GM12891 (cell line): ENCODE measurements at places on chromosomes 5 and 9.

- DNase-seq: no peak
These were observed 217.2 kb downstream of the MELK start for GRCh38 chr9:36789886-36790285.

- DNase-seq: no peak
These were observed 77.6 kb downstream of the INIP start for GRCh38 chr9:112640311-112640710.

DNA sequence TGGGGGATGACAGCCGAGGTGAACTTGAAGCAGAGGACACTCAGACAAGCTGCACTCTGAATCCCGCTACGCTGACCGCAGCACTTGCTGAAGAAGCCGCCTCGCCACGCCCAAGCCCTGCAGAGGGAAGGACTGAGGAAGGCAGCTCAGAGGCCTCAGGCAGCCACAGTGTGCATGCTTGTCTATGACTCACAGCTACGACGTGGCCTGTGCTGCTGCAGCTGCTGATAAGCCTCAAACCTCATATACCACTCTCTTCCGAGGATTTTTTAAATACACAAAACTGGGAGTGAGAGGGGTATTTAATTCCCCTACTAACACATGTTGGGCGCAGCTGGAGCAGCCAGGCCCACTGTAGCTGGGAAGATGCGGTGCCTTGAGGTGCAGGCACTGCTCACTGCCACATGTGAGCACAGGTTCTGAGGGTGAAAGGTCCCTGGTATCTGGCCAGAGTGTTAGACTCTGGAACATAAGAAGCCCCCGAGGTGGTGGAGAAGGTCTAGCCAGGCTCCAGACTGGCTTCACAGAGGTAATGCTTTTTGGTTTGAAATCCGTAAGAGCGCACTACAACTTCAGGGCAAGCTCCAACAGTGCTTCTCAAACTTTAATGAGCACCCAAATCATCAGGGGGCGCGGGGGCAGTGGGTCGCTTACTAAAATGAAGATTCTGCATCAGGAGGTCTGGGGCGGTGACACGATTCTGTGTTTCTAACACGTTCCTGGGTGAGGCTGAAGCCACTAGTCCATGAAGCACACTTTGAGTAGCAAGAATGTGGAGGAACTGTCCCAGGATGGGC is 196.8 kb downstream of the AUH start:
- no peak for DNase-seq

GRCh38 chr5:136228136-136228757 is 35.3 kb upstream of the SMIM32 start:
- DNase-seq: no peak

DNA sequence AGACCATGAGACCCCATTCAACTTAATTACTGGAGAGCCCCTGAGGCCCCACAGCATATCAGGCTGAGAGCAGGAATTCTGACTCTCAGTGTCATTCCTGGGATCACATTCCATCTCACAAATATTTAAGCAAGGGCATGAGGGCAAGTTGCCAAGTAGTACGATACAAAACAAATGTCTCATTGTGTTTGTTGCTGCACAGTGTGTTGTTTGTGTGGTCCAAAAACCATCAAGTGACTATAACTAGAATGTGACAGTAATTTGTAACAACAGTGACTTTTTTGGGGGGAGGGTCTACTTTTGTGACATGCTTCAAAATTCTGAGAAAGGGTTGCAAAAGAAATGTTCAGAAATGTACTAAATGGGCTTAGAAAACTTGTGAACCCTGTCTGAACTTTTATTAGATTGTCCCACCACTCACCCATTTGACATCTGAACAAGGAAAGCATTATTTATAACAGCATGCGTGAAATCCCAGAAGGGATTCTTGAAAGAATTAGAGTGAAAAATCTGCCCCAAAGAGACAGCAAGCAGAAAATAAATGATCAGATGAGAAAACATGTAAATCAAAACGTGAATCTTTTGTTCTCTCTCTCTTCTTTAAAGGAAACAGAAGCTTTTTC is 347.0 kb downstream of the NTRK2 start:
- no peak for DNase-seq

- no peak for DNase-seq
These were observed 198.7 kb upstream of the MPDZ start for GRCh38 chr9:13478160-13478559.

- DNase-seq: no peak
These were observed 15.0 kb downstream of the TBC1D2 start for GRCh38 chr9:98240475-98240874.

DNA sequence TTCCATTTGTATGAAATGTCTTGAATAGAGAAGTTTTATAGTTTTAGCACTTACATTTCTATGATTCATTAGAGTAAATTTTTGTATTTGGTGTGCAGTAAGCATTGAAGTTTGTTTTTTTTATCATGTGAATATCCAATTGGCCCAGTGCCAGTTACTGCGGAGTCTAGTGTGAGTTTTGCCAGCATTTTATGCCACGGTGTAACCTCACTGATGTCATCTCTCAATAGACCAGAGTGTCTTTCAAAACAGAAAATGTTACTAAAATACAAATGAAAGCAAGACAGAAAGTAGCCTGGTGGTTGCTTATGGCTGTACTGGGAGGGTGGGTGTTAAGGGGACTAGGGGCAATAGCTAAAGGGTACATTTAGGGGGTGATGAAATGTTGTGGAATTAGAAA is 62.8 kb downstream of the IPPK start:
- no peak for DNase-seq

DNA sequence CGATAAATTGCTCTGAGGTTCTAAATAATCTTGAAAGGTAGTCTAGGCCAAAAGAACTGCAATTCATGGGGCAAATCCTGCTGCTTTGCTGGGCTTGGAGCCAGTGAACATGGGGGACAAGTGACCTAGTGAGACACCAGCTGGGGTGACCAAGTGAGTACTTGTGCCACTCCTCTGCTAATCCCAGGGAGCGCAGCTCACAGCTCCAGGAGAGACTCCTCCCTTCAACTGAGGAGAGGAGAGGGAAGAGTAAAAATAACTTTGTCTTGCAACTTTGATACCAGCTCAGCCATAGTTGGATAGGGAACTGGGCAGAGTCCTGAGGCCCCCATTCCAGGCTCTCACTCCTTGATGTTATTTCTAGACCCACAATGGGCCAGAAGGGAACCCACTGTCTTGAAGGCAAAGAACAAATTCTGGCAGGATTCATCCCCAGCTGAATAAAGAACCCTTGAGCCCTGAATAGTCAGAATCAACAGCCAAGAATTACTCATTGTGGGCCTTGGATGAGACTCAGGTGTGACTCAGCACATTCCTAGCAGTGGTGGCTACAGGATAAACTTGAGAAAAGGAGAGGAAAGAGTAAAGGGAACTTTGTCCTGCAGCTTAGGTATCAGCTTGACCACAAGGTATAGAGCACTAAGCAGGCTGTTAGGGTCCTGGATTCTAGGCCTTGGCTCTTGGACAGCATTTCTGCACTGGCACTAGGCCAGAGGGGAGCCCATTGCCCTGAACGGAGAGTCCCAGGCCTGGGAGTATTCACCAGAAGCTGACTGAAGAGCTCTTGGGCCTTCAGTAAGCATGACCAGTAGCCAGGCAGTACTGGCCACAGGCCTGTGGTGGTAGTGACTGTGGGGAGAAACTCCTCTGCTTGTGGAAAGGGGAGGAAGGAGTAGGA is 288.3 kb upstream of the CDH18 start:
- DNase-seq: no peak

DNA sequence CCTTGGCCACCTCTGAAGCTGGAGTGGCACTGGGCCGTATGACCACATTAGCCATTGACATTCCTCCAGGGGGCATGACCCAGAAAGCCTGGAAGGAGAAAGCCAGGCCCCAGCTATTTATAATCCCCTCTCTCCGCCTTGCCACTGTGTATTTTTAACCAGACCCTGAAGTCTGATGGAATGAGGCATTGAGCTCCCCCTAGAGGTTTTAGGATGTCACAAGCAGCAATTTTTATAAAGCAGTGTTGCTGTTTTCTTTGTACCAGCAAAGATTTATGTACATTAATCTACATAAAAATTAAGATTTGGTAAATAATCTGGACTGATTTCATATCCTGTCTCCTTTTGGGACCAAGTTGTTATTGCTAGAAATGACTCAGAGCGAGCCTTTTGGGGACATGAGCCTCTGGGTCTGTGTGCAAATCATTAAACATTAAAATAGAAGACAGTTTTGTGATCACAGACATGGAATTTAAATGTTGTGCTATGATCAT is 127.1 kb downstream of the TRIO start:
- no peak for DNase-seq

DNA sequence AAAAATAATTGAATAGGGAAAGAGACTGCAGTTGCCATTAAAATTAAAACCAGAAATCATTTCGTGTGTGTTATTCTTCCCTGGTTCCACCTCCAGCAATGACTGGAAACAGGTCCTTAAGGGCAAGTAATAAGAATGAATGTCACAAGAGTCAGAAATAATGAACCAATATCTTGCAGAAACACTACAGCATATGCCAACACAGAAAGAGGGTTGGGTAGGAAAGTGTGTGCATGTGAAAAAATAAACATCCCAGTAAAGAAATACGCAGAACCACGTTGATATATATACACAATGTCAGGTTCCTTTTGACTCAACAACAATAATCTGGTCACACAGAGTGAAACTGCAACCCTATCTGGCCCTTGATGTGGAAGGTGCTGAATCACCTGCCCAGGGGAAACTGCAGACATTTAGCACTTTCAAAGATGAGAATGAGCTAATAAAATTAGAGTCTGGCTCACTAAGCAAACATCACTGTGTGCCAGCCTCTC is 15.0 kb downstream of the HMHB1 start:
- DNase-seq: no peak

- no peak for DNase-seq
These were observed 401.4 kb downstream of the PSAT1 start for GRCh38 chr9:78698371-78698770.

GRCh38 chr5:121731377-121731776 is 120.3 kb upstream of the FTMT start:
- DNase-seq: no peak

DNA sequence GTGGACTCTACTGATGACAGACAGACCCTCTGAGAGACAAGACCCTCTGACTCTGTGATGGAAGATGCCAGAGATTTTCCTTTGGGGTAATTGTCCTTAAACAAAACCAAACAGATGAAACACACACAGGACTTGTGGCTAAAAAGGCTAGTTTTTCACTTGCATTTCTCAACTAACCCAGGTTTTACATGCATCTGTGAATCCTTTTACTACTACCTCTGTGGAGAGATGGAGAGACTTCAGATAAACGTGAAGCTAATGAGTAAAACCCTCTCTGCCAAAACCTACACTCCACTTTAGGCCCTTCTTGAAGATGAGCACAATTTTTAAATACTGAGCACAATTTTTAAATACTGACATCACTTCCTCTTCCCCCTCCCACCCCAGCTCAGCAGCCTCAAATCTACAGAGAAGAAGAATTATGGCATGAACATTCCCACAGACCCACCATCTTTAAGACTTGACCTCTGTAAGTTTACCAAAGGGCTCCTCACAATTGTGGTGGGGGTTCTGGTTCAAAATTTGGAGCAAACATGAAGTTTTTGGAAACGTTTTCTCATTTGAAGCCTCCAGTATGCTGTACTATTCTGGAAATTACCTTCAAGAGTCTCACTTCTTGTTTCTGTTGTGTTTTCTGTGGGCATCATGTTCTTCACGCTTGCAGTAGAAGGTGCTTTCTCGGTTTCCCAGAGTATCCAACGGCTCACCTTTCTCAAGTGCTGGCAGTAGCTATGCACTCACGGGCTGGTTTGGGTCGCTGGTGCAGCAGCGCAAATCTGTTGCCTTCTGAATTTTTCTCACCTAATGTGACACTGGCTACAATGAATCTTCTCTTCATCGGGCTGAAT is 42.7 kb downstream of the ACER2 start:
- no peak for DNase-seq

DNA sequence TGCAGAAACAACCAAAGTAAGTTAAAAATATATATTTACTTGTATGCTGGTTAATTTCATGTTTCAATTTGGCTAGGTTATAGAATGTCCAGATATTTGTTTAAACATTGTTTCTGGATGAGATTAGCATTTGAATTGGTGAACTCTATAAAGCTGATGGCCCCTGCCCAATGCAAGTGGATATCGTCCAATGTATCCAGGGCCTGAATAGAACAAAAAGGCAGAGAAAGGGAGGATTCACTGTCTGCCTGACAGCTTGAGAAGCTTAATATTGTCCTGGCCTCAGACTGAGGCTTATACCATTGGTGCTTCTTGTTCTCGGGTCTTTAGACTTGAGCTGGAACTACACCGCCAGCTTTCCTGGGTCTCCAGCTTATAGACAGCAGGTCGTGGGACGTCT is 446.7 kb upstream of the ACTBL2 start:
- no peak for DNase-seq
